ENCODE measurements at places on chromosomes 12 and 14.

DNA sequence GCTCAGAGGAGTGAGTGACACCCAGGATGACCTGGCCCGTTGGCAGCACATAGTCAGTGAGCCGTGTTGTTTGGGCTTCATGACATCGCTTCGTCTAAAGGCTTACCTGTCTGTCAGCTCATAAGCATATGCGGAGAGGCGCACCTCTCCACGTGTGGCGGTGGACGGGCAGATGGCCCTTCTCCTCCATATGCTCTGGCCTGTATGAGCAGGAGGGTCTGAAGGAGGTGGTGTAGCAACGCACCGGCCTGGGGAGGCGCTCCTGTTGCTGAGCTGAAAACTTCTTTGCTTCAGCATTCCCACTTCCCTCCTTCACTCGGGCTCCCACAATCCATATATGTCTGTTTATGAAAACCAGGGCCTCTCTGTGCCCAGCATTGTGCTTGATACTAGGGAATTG is 186.1 kb downstream of the TSPAN9 start:
- DNase-seq = no peak

DNA sequence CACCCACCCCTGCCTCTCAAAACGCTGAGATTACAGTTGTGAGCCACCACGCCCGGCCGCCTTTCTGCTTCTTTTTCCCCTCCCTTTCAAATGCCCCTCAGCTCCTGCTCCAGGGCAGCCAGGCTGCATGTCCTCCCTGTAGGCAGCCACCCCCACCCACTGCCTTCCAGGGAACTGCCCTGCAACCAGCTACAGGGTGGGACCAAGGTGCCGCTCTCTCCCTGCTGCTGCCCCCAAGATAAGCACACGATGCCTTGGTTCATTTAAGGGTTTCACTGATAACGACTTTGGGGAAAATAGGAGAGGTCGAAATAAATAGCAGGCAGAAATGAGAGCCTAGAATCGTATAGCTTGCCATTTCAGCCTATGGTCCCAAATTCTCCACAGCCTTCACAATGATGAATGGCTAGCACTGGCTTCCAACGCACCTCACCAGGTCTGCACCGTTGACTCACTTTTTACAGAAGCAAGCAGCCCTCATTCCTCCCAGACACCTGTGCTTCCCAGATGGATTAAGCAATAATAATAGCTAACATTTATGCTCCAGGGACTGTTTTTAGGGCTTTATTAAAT is 40.7 kb downstream of the ATG14 start:
- no peak for DNase-seq

- DNase-seq = no peak
These were observed 4.6 kb downstream of the ESR2 start for GRCh38 chr14:64289571-64289970.

- DNase-seq = peak; percentile 20
These were observed 186.7 kb upstream of the NEDD1 start for GRCh38 chr12:96720363-96720705.

DNA sequence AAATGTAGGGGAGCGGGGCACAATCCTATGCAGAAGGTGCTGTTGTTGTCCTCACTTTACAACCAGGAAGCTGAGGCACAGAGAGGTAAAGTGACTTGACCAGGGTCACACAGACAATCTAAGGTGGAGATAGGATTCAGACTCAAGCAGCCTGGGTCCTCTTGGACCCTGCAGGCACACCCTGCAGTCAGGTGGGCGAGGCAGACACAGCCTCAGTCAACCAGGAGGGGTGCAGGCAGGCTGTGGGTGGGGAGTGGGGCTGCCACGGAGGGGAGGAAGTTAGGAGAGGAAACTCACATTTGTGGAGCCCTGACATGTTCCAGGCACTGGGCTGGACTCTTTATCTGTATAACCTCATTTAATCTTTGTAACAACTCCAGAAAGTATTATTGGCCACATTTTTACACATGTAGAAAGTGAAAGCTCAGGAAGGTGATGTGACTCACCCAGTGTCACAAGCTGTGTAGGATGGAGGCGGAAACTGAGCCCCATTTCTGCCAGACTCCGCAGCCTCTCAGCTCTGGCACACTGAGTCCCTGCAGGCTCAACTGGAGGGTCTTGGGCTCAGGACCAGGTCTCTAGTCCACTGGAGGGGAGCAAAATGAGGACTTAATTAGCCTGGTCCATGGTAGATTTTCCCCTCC is 24.9 kb upstream of the CHGA start:
- peak; percentile 31 for DNase-seq

DNA sequence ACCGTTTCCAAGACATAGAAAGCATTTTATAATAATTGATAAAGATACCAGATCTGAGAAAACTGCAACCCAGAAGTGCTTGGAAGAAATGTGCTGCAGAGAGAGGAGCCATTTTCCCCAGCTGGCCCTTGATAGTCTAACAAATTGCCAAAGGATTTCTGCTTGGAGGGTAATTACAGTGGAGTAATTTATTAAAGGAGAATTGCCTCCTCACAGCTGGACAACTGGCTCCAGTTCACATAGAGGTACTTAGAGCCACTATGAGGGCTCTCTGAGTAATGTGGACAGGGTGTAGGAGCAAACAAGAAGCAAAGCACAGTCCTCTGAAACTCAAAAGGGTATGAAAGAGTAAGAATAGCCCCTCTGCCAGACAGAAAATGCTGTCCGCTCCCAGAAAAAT is 335.6 kb downstream of the SYT1 start:
- DNase-seq = no peak

- no peak for DNase-seq
These were observed 28.8 kb upstream of the MANSC4 start for GRCh38 chr12:27808841-27809240.

DNA sequence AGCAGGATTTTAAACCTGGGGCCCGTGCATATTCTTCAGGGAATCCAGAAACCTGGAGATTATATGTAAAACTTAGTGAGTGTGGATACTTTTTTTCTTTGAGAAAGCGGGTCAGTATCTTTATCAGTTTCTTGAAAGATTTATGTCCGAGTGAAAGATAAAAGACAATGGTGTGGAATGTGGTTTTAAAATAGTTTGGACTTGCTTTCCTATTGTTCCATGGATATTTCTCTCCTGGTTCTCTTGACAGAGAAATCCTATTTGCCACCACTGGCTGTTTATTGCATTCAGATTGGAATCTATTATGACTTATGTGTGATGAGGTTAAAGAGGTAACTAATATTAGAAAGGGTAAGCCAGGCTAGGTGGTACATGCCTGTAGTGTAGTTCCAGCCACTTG is 27.4 kb downstream of the KTN1 start:
- no peak for DNase-seq

GRCh38 chr12:38892087-38892786 is 13.2 kb downstream of the CPNE8 start:
- no peak for DNase-seq

GRCh38 chr12:75702477-75703093 is 191.2 kb upstream of the KRR1 start:
- no peak for DNase-seq

DNA sequence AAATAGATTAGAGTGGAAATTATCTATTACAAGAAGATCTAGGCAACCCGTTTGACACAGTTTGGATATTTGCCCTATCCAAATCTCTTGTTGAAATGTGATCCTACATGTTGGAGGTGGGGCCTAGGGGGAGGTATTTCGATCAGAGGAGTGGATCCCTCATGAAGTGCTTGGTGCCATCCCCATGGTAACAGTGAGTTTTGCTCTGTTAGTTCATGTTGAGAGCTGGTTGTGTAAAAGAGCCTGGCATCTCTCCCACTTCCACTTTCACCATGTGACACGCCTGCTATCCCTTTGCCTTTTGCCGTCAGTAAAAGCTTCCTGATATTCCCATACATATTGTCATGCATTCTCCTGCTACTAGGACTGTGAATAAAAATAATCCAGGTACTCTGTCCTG is 66.4 kb upstream of the FLRT2 start:
- no peak for DNase-seq

GRCh38 chr14:95386536-95387095 is 66.9 kb upstream of the CLMN start:
- DNase-seq = no peak

DNA sequence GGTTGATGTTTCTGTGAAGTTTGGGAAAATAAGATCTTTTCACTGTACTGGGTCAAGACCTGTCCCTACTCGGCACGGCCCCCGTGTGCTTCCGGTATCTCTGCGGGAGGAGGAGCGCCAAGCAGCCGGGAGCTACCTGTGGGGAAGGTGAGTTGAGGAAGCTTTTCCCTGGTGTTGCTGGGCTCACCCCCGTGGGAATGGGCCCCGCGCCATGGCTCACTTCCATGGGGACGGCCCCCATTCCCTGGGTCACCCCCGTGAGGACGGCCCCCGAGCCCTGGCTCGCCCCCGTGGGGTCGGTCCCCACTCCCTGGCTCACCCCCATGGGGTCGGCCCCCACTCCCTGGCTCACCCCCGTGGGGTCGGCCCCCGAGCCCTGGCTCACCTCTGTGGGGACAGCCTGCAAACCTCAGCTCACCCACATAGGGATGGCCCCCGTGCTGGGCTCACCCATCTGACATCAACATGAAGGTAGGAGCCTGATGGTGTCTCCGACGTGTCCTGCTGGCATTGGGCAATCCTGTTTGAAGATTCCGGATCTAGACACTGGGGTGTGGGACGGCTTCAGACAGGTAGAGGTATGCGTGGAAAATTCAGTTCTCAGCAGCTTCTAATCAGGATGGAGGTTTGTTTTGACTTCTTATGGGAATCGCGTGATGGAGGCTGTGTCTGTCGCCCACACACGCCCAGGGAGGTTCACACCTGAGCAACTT is 9.1 kb downstream of the LRCOL1 start:
- no peak for DNase-seq

- no peak for DNase-seq
These were observed 411.0 kb upstream of the SOX5 start for GRCh38 chr12:24360461-24360860.

DNA sequence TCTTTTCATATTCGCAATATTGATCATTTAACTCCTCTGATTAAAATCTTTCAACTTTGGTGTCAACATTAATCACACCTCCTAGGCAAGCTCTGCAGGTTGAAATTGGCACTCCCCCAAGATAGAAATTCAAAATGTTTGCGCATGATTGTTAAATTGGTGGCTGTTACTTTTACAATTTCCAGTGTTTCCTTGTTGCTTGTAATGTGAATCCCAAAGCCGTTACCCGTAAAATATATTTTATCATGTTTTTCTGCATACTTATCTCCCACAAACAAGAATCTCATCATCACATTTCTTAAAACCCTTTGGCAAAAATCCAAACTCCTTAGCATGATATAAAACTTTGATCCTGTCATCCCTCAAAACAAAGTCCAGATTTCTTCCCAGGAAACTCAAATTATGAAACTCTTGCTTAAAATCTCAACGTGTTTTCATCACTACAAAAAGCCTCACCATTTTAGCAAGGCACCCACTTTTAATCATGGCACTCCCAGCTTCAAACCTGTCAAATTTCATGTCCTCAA is 14.7 kb downstream of the RTL1 start:
- no peak for DNase-seq

DNA sequence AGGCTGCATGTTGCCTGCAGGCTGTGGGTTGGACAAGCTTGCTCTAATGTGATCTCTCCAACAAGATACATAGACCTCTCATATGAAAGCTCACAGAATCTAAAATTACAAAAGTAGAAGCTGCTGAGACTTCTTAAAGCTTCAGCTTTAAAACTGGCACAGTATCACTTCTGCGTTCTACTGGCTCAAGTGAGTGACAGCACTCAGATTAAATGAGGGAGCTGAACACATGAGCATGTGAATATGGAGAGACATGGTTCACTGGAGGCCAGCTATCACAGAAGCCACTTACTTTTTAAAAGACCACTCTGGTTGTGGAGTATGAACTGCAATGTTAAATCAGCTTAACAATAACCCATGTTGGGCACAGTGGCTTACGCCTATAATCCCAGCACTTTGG is 29.1 kb upstream of the ANO6 start:
- no peak for DNase-seq

DNA sequence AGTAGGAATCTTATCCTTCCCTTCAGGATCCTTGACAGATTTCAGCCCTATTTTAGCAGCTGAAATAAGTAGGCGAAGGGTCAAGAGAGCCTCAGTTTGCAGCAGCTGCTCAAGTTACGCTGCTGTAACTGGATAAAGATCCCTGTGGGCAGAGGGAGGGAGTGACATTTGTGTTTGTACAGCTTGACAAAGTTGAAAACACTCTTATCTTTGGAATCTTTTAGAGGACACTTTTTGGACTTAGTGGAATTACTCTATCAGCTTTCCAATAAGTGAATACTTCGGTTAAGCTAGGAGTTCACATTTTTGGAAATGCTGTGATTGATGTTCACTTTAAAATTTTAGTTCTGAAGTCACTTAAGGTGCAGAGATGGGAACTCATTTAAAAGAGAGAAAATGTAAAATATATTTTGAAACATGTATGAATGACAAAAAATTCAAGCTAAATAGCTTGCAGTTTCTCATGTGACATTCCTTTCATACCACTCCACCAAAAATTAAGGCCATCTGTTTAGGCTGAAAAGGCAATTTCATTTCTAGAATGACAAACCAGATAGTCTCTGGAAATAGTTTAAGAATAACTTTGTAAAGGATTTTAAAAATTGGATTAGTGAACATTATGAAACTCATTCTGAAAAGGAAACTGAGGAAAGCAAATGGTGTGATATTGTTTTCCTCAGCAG is 55.2 kb downstream of the SLC38A4 start:
- no peak for DNase-seq

- DNase-seq = no peak
These were observed 204.8 kb upstream of the IGF1 start for GRCh38 chr12:102685172-102685571.

- DNase-seq = peak; percentile 60
These were observed 2.5 kb downstream of the C12orf57 start for GRCh38 chr12:6946033-6946919.

DNA sequence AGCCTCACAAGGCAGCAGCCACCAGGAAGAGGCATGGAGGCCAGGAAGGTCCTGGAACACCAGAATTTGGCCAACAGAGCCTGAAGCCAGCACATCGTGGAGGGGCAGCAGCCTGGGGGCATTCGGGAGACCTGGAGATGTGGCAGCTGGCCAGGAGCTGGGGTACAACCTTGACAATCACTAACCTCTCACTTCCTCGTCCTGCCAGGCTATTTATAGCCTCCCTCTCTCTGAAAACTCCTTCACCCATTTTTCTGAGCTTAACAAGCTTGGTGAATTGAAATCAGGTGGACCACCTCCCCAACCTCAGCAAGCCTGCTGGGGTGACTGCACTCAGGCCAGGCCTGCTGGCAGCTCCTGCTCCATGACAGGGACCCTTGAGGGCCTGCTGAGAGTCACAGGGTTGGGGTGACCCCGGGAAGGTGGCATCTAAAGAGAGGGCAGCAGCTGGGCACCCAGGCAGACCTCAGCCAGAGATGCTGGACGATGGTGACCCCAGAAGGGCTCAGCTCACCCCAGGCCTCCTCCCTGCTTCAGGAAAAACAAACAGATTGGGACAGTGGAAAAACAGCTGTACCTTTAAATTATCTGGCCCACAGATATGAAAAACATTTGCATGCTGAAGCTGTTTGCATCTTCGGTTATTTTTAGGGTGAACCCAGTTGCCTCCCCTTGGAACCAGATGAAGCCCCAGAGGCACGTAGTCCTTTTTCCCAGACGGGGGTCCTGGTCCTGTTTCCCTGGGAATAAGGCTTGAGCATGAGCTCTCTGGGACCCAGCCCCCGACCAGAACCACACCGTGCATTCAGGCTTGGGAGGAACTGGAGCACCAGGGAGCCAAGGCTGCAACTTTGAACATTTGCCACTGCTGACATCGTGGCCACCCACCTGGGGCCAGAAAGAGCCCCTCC is 67.0 kb downstream of the PITPNM2 start:
- DNase-seq = no peak

GRCh38 chr14:63182968-63183367 is 21.3 kb upstream of the RHOJ start:
- no peak for DNase-seq

- DNase-seq = no peak
These were observed 988 bp upstream of the TMEM263 start for GRCh38 chr12:106954462-106955376.

- DNase-seq = no peak
These were observed 191.8 kb downstream of the SLC16A7 start for GRCh38 chr12:59787610-59788009.
